SIG-M5 (cell line): ENCODE measurements at places on chromosomes 2 and 18.

DNA sequence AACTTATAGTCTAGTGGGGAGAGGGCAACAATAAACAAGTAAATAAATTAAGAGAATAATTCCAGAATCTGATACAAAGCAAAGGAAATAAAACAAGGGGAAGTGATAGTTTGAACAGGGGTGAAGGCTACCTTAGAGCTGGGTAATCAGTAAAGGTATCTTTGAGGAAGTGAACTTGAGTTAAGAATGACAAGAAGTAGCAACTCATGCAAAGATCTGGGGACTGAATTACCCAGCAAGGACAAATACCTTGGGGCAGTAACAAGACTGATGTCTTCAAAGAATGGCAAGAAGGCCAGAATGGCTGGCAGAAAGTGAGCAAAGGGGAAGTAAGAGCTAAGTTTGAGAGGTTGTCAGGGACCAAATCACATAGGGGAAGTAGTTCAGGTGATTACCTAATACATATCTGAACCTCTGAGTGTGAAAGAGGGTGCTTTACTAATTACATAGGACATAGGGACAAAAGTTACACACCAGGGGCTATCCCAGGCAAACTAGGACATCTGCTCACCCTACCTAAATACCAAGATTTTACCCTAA, 244.6 kb upstream of the HNRNPA3 start:
- DNase-seq: no peak

DNA sequence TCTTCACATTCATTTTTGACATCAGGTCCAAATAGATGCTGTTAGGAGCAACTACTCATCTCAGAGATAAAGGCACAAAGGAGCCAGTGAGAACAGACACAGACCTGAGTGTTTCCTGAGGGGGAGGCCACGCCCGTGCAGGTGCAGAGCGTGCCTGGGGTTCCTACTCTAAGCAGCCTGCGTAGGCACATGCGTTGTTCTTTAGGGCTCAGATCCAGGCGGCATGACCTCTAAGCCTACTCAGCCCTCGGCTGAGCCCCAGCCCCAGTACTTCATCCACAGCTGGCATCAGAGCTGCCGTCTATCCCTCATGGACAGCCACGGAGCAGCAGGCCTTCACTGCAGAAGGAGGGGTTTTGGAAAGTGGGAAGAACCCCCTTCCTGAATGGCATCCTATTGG, 54.9 kb upstream of the PXDN start:
- DNase-seq: no peak

DNA sequence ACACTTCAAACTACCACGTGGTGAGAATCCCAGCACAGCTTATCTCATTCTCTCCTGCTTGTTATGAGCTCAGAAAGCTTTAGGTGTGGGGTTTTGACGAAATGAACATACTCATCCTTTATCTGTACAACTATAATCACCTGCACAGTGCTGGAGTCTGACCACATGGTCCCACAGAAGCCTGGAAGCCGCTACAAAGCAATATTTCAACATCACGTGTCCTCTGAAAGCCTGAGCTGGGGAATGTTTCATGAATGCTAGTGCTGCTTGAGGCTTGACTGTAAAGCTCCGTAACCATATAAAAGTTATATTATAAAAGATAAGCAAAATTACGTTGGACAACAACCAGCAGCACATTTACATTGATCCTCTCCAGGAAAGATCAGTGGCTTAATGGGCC, 43.9 kb downstream of the PIEZO2 start:
- DNase-seq: no peak

DNA sequence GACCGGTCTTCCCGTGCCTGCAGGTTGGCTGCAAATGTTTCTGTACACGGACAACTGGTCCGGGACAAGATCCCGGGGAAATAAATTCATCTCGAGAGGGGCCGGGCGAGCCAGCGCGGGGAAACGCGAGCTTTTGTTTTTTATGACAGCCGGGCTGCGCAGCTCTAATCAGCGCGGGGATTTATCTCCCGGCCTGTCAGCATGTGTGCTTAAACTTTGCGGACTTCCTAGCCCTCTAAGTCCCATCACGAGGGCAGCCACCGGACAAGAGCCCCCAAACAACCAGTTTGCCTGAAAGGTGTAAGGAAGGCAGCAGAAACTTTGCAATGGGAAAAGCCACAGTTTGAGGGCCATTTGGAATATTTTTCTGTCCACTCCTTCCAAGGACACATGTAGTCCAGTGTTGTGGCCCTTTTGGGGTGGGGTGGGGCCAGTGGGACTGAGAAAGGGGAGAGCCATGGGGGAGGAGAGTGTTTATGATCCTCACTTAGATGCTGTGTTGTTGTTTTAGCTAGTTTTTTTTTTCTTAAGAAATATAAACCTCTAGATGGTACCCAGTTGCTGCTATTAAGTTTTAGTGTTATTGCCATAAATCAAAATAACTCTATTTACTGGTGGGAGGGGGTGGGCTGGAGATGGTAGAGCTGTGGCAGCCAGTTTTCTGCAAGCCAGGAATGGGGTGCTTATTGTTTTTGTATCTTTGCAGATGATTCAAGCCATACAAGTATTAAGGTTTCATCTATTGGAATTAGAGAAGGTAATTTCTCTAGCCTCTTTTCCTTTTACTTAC, 6.0 kb downstream of the MEIS1 start:
- DNase-seq: no peak

- DNase-seq: no peak
Observed at GRCh38 chr2:207871506-207871905, 101.8 kb upstream of the FZD5 start.

DNA sequence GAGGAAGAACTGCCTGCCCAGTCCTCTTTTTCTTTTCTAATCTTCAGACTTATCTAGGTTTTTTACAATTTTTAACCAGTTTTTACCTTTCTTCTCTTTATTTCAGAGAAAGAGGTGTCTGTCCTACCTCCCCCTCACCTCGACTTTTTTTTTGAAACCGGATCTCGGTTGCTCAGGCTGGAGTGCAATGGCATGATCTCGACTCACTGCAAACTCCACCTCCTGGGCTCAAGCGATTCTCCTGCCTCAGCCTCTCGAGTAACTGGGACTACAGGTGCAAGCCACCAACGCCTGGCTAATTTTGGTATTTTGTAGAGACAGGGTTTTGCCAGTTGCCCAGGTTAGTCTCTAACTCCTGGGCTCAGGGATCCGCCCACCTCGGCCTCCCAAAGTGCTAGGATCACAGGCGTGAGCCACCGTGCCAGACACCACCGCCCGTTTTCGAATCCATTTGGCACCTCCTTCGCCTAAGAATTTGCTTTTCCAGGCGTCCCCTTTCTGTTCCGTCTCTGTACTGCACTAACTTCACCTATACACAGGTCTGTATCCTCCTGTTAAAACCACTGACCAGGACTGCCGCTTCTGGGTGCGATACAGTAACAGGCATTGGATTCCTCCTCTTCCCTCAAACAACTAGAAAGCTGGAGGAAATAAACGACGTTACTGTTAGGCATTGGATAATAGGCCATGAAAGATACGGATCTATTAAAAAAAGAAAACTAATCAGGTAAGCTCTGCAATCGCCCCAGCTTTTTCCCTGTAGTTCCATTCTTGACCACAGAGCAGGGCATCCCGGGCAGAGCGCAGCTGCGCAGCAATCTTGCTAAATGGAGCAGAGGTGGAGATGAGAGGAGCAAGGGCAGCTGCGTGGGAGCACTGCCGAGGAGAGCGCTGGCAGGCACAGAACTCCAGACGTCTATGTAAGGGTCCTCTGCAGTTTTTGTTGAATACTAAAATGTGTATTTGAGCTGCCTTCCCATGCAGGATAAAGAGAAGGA, 69.9 kb downstream of the ZC3H6 start:
- DNase-seq: no peak

- DNase-seq: no peak
Observed at GRCh38 chr2:173150087-173150486, 74.4 kb downstream of the MAP3K20 start.

- DNase-seq: no peak
Observed at GRCh38 chr18:49464718-49465598, 4.5 kb upstream of the DYM start.

DNA sequence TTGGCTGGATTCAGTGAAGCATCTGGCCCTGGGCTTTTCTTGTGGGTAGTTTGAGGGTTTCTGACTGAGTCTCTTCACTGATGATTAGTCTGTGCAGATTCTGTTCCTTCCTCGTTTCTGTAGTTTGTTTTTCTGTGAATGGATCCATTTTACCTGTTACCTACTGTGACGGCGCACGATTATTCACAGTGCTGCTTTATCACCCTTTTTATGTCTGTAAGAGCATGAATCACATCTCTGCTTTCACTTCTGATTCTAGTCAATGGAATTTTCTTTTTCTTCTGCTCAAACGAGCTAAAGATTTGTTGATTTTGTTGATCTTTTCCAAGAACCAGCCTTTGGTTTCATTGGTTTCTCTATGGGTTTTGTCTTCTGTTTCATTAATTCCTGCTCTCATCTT, 60.8 kb downstream of the SLC66A2 start:
- DNase-seq: no peak

DNA sequence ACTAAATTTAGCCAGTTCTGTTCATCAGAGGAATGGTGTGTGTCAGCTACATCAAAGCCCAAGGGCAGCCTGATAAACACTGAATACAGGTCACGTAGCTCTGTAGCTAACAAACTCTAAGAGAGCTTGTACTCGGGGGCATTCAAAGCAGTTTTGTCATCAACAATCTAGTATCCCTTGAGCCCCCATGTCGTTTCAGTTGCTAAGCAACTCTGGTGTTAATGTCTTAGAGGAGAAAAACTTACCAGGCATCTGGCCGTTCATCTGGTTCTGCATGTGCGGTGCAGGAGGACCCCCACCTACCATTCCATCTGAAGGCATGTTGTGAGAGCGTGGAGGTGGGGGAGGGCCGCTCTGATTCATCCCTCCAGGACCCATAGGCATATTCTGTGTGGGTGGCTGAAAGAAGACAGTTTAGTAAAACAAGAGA, 33.1 kb downstream of the SS18 start:
- DNase-seq: no peak

- no peak for DNase-seq
Observed at GRCh38 chr2:214547931-214548330, 137.1 kb downstream of the VWC2L start.

GRCh38 chr2:41718705-41719104, 329.1 kb upstream of the PKDCC start:
- no peak for DNase-seq

- DNase-seq: no peak
Observed at GRCh38 chr2:95269036-95269680, 5.1 kb upstream of the PROM2 start.
